Sigmoid colon (tissue), 7 donors: ENCODE measurements at places on chromosomes 12 and 14. TPM values are rescaled to one million over a fixed set of nuclear protein-coding genes. Genes with fewer than 3 reads are reported as not detected.
A peak's percentile ranks its signal among the peaks of the same experiment; 100 is the strongest.

PPP1CC gene
- 140 TPM for total RNA-seq

DNA sequence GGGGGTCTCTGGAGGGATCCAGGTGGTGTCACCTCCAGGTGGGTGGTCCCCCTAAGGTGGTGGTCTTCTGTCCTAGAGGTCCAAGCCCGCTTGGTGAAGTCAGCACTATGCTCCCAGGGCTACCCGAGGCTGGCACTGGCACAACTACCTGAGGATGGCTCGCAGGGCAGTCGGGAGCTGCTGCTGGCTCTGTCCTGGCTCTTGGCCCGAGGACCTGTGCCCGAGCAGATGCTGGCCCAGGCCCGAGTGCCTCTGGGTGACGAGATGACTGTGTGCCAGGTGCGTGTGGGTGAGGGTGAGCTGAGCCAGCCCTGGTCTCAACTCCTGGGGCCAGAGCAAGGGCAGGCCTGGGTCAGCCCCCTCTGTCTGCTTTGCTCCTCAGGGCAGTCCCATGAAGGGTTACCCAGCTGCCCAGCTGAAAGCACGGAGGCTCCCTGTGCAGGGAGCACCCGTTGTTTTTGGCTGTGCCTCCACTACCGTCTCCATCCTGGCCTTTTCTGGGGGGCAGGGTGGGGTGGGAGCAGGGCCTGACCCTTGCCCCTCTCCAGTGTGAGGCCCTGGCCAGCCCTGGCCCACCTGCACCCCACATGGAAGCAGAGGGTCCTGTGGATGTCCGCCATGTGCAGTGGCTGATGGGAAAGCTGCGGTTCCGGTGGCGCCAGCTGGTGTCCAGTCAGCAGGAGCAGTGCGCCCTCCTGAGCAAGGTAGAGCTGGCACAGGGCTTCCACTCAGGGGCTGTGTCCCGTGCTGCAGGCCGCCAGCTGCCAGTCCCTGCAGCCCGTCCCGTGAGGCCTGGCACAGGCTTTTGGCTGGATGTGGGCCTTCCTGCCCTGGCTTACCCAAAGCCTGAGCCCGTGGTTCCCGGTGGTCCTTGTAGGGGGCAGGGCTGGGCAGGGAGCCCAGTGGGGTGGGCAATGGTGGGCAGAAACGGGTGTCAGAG, 1.3 kb downstream of the TEDC1 start:
- DNase-seq = peak; percentile 77

NFATC4 gene
- total RNA-seq = 29.6 TPM

NKX2-8 gene
- not detected for total RNA-seq

GRCh38 chr12:62787023-62787422, 147.9 kb downstream of the PPM1H start:
- no peak for DNase-seq

GRCh38 chr12:91523831-91524230, 341.2 kb upstream of the DCN start:
- no peak for DNase-seq

C12orf60 gene
- 2.0 TPM for total RNA-seq

RDH12 gene
- not detected for total RNA-seq

DNA sequence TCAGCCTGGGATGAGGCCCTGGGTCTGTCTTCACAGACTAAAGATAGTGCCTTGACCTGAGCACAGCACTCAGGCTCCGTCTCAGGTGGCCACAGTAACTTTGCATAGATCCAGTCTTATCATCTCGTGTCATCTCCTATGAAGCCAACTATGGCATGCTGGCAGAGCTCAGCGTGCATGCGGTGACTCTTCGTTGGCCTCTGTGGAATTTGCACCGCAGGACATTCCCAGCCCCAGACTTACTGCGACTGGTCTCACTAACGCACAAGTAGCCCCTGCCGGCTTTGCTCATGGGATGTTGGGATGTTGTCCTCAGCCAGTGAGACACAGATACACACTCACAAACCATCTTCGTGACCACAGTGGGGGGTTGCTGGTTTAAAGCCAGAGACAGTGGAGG, 199.6 kb downstream of the CHST11 start:
- DNase-seq = no peak

OAS2 gene
- 3.0 TPM for total RNA-seq
